ENCODE measurements at places on chromosomes 5 and 9. TPM values are rescaled to one million over a fixed set of nuclear protein-coding genes. Genes with fewer than 3 reads are reported as not detected.

- no peak for DNase-seq
These were observed 25.9 kb downstream of the PSMB7 start for GRCh38 chr9:124389146-124389939.

DNA sequence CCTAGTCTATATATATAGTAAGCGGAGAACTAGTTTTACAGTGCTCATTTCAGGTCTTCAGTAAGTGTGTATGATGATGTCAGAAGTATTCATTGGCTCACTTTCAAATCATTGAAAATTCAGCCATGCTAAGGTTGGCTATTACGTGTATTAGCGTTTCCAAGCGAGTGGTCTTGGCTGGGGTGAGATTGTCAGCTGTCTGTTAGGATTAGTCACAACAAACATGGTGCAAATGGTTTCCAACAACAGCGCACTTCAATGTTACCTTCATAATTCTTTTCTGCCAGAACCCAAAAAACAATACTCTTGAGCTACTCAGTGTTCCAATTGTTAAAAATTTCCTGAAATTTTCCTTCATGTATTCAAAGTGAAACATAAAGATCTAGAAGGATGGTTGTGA lies 283.0 kb downstream of the AOPEP start:
- DNase-seq, result no peak

- no peak for DNase-seq
These were observed 19.9 kb downstream of the TPPP start for GRCh38 chr5:673161-673830.

GRCh38 chr5:75337366-75338021 lies 474 bp downstream of the HMGCR start:
- peak; percentile 32 for DNase-seq

GRCh38 chr5:142095035-142095434 lies 13.5 kb upstream of the NDFIP1 start:
- DNase-seq, result no peak

DNA sequence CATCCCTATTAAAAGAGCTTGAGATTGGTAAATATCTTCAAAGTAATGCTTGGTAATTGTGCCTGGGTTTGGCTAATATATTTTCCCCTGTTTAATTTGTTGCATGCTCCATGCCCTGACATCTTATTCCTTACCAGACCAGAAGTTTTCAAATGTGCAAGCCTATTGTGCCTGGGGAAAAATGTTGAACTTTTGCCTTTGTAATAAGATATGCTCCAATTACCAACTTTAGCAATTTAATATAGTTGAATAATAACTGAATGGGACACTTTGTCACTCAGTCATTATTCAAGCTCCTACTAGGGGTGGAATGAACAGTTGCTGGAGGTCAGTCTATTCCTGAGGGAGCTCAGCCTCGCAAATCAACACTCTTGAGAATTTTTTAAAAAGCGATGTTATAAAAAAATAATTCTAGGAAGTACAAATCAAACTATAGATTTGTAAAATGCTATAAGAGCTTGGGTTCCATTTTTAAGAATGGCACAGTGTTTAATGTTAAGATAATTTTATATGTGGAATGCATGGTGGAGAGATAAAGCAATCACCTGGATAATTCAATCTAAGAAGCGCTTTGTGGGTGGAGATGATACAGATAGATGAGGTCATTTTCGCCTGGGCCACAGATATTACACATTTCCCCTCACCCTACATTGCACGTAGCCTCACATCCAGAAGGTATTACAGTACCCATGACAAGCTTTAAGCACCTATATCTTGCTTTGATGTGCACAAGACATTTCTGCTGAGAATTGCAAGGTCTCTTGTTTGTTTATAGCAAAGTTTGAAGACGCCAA lies 231.8 kb downstream of the PIK3R1 start:
- no peak for DNase-seq

GRCh38 chr9:127463382-127463781 lies 12.1 kb downstream of the LRSAM1 start:
- DNase-seq, result no peak

GRCh38 chr5:131776450-131776849 lies 20.4 kb downstream of the FNIP1 start:
- DNase-seq, result no peak

DNA sequence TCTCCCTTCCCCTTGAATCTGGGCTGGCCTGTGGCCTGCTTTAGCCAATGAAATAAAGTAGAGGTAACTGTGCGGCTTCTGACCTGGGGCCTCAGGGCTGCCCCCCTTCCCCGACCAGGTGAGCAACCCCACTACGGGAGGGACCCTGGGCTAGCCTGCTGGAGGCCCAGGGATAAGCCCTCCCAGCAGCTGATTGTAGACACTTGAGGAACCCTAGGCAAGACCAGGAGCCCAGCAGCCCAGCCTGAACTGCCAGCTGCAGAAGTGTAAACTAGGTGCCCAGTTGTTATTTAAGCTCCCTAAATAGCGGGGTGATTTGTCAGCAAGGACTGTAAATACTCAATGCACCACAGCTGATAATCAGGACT lies 41.3 kb downstream of the RAPGEF1 start:
- no peak for DNase-seq

DNA sequence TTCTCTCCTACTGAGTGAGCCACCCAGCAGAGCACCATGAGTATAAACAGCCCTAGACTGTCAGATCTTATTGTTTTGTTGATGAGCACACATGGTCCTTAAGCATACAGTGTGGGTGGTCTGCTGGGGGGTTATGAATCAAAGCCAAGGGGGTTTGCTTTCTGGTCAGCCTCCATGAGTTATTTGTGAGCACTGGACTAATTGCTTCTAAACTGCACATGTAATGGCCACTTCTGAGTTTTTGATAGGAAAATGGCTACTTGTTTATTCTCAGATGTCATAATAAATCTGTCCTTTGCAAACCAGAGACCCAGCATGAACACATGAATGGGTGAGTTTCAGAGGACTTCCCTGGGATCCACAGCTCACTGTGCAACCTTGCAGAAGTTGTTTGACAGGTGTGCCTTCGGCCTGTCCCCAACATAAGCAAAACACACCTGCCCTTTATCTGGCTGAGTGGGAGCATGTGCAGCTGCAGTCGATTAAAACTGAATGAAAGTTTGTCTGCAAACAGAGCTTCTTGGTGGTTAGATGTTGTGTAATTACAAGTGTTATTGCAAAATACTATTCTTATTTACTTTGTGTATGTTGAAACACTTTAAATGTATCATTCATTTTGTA lies 35.9 kb downstream of the MAMDC2 start:
- DNase-seq, result no peak

DNA sequence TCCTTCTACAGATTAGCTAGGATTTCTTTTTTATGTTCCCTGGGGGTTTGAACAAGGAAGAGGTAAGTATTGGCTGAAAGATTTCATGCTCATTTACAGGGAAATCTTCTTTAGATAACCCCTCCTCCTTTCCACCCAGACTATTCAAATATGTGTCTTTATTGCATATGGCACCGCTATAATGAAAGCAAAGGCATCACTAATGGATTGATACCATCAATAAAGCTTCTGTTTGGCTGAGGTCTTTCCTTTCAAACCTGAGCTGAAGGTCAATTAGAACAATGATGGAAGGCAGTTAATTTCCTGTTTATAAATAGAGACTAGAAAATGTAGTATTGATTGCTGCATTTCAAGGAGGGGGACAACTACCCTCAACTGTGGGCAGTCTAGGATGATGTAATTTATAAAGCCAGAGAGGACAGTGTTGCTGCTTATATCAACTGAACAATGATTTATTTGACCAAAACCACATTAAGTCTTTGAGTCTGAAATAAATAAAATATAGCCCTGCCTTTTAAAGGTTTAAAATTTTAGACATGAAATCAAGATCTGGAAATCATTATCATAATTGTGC lies 132.9 kb downstream of the SGCD start:
- no peak for DNase-seq

- no peak for DNase-seq
These were observed 70.4 kb upstream of the TLE1 start for GRCh38 chr9:81759680-81760215.

- no peak for DNase-seq
These were observed 1083.0 kb downstream of the CDH9 start for GRCh38 chr5:25955337-25955736.

GRCh38 chr5:142287096-142287972 lies 37.5 kb downstream of the SPRY4 start:
- DNase-seq, result no peak

DNA sequence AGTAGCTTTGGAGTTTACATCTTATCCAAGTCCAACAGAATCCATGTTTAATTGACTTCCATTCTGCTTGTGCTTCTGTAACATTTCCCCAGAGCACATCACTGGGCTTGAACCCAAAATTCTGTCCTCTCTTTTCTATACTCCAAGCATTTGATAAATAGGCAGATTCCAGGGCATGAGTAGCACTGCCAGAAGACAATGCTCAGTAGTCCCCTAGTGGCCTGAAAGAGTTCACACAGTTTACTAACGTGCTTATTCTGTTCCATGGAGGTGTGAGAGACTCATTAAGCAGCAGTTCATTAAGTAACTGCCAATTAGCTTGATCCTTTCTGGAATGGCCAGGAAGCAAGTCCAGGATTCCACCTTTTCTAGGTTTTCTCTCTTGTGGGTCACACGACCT lies 9.4 kb upstream of the GABRA6 start:
- DNase-seq, result no peak

DNA sequence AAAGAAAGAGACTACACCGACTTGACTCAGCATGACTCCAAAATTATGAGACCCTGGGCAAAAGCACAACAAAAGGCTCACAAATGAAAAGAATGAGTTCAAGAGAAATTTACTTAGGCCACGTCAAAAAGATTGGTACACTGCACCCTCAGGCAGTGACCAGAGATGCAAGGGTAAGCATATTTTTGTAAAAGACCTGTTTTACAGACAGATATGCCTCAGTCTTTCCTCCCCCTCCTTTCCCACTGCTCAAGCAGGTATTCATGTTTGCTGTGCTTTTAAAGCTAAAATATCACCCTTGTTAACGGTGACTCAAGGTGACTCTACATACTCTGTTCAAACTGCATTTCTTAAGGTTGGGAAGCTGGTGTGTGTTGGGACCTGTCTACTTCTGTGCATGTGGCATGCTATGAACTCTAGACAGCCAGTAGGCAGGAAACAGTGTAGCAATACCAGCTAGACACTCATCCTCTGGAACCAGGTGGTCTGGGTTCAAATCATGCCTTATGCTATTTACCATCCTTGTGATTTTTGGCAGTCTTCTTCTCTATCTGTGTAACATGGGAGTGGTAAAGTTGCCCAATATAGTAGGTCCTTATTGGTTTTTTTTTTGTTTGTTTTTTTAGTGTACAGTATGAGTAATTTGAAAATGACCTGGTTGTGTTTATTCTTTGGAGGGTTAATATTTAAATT lies 98.7 kb downstream of the TLE4 start:
- no peak for DNase-seq

DNA sequence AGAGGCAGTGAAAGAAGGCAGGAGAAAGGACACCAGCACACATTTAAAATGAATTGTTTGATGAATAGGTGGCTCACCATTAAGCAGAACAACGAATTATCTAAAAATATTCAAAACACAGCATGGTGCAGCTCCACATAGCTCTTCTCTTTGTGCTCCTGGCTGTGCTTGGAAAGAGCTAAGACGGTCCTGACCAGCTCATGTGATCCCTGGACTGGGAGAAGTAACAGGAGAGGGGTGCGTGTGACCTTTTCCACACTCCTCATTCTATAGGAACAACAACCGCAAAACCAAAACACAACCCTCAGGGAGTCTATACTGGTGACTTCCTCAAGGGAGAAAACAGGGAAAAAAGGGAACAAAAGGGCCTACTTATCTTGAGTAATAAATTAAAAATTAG lies 140.5 kb downstream of the DIRAS2 start:
- no peak for DNase-seq

DNA sequence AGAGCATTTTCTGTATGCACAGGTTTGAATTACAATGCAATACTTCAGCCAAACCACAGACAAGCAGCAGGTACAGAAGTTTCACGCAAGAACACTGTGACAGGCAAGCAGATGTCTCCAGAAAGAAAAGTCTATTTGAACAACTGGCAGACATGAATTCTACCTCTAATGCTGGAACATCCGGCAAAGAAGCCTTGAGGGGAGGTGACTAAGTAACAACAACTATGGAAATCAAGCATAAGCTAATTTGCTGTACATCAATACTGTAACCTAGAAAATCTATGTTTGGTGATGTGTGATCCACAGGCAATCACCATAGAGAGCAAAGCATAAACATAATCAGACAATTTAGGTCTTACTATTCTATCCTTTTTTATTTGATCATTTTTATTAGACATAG lies 65.5 kb downstream of the PLK2 start:
- no peak for DNase-seq

- DNase-seq, result no peak
These were observed 19.1 kb upstream of the DAB2 start for GRCh38 chr5:39443911-39444310.

GRCh38 chr9:121958530-121958929 lies 134.6 kb downstream of the TTLL11 start:
- DNase-seq, result no peak

- no peak for DNase-seq
These were observed 69.4 kb upstream of the DAB2IP start for GRCh38 chr9:121581786-121582600.

Gene IGFBPL1
- not detected for total RNA-seq

Gene EFNA5
- not detected for total RNA-seq

Gene IL31RA
- not detected for total RNA-seq

Gene CATSPER3
- total RNA-seq, result 0.37 TPM

Gene RALGPS1
- 10.3 TPM for total RNA-seq

Gene OTP
- not detected for total RNA-seq

Gene TMEM215
- not detected for total RNA-seq

Gene ADAMTSL1
- total RNA-seq, result not detected

Gene GNA14
- total RNA-seq, result not detected
